ENCODE measurements at places on chromosomes 7 and 10.

DNA sequence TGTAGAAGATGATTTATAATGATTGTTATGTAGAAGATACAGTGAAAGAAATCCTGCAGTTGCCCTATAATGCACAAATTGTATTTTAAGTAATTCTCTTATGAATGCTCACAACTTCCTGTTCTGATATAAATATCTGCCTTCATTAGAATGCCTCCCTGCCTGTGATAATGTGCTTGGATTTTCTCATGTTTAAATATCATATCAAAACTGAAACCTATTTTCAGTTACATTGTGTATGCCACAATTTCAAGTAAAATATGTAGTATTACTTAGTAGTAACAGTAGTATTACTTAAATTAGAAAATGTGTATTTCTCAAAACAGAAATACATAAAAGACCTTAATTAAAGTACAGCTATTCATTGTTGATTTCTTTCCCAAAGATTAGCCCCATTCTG lies 41.1 kb upstream of the TFEC start:
- DNase-seq, result no peak

GRCh38 chr7:149279111-149279743 lies 17.2 kb downstream of the ZNF783 start:
- DNase-seq, result peak; percentile 32

GRCh38 chr10:58514111-58514770 lies 1.6 kb downstream of the BICC1 start:
- no peak for DNase-seq

GRCh38 chr10:90658791-90659190 lies 199.0 kb downstream of the HTR7 start:
- no peak for DNase-seq

GRCh38 chr7:128829391-128830166 lies 627 bp upstream of the FLNC start:
- peak; percentile 72 for DNase-seq

DNA sequence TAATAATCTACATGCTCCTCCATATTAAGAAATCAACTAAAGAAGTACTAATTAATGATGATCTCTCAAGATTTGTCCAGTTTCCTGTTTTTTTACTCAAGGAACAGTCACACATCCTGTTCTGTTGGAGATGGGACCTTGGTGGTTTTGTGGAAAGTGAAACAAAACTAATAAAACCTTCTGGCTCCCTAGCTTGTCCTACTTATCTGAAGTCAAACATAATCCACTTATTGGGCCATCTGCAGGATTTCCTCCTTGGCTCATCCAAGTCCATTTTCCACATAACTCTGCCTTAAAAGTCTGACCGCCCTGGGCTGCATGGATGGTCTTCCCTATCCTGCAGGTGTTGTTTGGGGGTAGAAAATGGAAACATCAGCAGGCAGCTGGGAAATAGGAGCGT lies 39.4 kb upstream of the TARP start:
- DNase-seq, result no peak

DNA sequence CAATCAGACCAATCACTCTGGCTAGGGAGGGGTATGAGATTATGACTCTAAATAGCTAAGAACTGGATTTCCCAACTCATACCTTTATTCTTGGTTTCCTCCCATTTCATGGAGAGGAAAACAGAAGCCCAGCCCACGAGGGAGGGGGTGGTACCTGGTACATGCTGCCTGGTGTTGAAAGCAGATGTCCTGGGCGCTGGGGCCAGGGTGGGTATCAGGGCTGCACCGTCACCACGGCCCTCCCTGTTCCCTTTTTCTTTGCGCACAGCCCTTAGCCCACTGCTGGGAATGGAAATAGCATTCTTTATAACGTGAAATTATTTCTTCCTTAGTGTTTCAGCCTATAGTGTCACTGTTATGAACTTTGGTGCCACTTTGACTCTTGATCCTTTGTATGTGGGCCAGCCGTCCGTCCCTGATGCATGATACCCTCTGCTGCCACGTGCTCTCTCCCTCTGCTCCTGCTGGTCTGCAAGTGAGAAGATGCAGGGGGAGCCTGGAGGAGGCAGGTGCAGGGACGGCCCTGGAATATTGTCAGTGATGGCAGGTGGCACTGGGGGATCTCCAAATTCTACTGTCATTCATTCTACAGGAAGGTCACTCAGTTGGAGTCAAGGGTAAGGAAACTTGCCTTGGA lies 158.5 kb downstream of the CDH23 start:
- no peak for DNase-seq

- no peak for DNase-seq
Measured at GRCh38 chr7:67673861-67674260, 677.2 kb downstream of the TYW1 start.

DNA sequence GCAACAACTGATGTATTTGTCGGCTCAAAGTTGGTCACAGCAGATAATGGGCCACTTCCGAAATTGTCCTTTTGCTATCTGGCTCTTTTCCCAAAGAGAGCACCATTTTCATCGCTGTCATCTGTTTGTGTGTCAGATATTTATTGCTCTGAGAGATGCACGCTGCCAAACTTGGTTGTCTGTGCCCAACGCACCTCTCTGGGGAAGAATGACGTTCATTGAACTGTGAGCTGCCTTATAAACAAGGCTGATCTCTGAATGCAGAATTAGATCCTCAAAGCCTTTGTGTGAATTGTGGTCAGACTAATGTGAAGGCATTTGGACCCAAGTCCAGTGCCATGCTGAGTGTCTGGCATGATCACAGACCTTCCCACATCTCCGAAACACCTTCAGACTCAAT lies 174.7 kb upstream of the LYZL1 start:
- DNase-seq, result no peak
